Vagina (tissue), 2 donors: ENCODE measurements at places on chromosomes 7 and 10. TPM values are rescaled to one million over a fixed set of nuclear protein-coding genes. Genes with fewer than 3 reads are reported as not detected.

DNA sequence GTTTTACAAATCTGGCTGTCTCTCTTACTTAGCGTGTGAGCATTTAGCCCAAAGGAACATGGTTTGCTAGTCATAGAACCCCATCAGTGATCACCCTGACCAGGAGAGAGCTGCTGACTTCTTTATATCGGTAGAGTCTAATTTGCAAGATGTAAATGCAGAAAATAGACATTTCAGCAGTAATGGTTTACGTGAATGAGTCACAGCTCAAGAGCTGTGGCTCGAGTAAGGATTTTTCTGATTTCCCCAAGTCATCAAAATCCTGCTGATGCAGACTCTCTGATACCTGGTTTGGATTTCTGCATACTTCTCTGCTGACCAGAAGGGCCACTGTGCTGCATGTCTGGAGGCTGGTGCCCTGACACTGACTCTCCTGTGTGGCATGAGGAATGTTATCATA, 25.7 kb downstream of the NUB1 start:
- no peak for DNase-seq
- H3K4me3 ChIP-seq, result no peak overlapping the region
- peaks cover 26% of the 10 kb centered on the region for H3K4me1 ChIP-seq
- no peaks in the 10 kb centered on the region for H3K27me3 ChIP-seq

HOXA3 gene
- 3.9 TPM for total RNA-seq

STN1 gene
- 22.3 TPM for total RNA-seq

GRCh38 chr7:17988858-17989257, 38.8 kb downstream of the PRPS1L1 start:
- no peak for DNase-seq
- H3K27me3 ChIP-seq, result no peaks in the 10 kb centered on the region
- H3K4me1 ChIP-seq, result peaks cover 12% of the 10 kb centered on the region

DNA sequence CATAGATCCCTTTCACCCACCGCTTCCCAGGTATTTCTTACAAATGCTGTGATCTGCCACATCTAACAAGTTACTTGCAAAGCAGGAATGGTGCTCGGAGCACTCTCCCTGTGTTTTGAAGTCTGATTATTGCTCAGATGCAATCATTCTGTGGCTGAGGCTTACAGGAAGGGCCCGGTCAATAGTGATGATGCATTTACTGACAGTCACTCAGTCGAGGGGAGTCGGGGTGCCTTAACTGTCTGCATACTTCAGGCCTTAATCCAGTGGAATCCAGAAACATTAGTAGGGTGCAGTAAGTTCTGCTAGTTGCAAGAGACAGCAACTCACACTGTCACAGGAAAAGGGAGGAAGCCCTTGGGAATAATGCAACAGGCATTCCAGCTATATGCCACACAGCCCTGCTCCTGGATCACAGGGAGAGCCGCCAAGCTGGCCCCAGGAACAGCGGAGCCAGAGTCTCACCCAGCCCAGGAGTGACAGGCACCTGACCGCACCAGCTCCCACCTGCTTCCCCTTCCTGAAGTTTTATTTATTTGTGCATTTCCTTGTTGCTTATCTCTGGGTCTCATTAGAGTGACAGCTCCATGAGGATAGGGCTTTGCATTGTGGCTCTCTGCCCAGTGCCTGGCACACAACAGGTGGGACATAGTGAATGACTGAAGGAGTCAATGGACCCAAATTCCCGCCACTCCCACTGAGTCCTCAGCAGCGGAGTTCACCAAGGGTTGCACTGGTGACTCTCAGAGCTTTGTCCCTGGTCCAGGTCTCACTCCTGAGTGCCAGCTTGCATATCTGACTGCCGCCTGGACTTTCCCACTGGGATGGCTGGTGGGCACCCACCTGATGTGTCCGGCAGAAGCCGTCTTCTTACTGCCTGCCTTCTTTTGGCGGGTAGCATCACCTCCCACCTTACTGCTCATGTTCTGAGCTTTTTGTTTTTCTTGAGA, 212.5 kb upstream of the SH2B2 start:
- H3K4me1 ChIP-seq, result no peaks in the 10 kb centered on the region
- no peak for DNase-seq
- no peaks in the 10 kb centered on the region for H3K27me3 ChIP-seq

DNA sequence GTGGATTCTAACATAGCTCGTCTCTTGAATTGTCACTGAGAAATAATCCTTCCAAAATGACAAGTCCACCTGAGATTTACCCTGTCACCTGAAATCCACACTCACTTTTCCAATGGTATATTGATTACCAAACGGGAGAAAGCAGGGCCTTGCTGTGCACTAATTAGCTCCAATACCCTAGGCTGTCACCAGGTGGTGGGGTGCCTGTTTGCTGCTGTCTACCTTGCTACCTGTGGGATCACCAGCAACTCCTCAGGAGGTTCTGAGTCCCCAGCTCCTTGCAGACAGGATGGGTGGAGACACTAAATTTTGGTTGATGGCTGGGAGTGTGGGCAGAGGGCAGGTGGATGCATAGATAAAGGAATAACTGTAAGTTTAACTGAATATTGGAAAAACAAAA, 237.2 kb upstream of the ZNF32 start:
- no peaks in the 10 kb centered on the region for H3K36me3 ChIP-seq
- no peak overlapping the region for H3K27ac ChIP-seq
- H3K4me1 ChIP-seq, result no peaks in the 10 kb centered on the region
- H3K27me3 ChIP-seq, result no peaks in the 10 kb centered on the region
- no peak overlapping the region for H3K4me3 ChIP-seq

INHBA gene
- 2.2 TPM for total RNA-seq

MNX1 gene
- total RNA-seq, result not detected

DNA sequence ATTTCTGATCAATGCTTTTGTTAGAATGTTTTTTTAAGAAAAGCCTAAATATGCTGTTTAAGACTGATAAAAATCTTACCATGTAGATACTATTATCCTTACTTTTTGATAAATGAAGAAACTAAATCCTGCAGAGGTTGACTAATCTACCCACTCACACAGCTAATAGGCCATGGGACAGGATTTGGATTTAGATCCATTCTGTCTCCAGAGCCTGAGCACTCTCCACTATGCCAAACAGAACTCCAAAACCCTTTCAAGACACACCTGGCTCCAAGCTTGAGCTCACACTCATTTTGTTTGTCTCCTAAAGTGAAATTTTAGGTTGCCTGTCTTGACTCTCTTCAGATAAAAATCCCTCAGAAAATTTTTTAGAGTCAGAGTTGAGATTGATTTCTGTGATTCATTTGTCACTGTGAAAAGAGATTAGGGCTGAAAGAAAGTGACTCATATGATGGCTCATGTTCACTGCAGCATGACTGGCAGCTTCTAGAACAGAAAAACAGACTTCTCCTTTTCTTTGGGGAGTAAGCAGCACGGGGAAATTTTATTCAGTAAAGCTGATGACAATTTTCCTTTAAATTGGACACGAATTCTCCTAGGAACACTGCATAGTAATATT, 132.3 kb upstream of the POT1 start:
- no peak overlapping the region for H3K4me3 ChIP-seq
- no peaks in the 10 kb centered on the region for H3K36me3 ChIP-seq
- H3K27ac ChIP-seq, result no peak overlapping the region

GRCh38 chr10:88082806-88083596, 219.6 kb downstream of the PTEN start:
- no peak for DNase-seq
- no peaks in the 10 kb centered on the region for H3K36me3 ChIP-seq
- H3K4me1 ChIP-seq, result peaks cover 26% of the 10 kb centered on the region
- no peaks in the 10 kb centered on the region for H3K27me3 ChIP-seq
- H3K4me3 ChIP-seq, result no peak overlapping the region

ZNF365 gene
- total RNA-seq, result 0.74 TPM

GRCh38 chr10:132421847-132422751, 25.1 kb downstream of the PWWP2B start:
- no peak for DNase-seq
- peaks cover 4% of the 10 kb centered on the region for H3K36me3 ChIP-seq
- no peak overlapping the region for H3K4me3 ChIP-seq
- H3K27ac ChIP-seq, result peak overlapping the region; percentile 87

NCF1 gene
- total RNA-seq, result not detected
